HTR-8/SVneo (cell line): ENCODE measurements at places on chromosomes 5 and 9.
A peak's percentile ranks its signal among the peaks of the same experiment; 100 is the strongest.

GRCh38 chr5:147547730-147548129 lies 37.9 kb upstream of the DPYSL3 start:
- no peak for DNase-seq

GRCh38 chr5:74296685-74297408 lies 343.7 kb downstream of the ENC1 start:
- DNase-seq: no peak

DNA sequence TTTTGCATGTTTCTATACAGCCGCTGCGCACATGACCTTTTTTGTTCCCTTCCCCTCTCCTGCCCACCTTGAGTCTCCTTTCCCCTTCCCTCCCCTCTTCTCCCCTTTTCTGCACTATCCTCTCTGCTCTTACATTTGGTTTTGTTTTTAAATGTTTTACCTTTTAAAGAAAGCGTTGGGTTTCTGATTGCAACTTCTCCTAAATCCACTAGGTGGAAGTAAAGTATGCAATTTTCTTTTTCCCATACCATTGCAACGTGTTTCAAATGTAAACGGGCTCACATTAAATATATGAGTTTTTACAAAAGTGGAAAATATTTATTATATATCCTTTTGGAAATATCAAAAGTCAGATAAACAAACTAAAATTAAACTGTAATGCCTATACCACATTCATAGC lies 500.9 kb downstream of the DIRAS2 start:
- DNase-seq: peak; percentile 7

GRCh38 chr9:121484651-121485446 lies 14.8 kb downstream of the GGTA1 start:
- no peak for DNase-seq

- no peak for DNase-seq
These were observed 39.0 kb downstream of the TMEM232 start for GRCh38 chr5:110687485-110687884.

DNA sequence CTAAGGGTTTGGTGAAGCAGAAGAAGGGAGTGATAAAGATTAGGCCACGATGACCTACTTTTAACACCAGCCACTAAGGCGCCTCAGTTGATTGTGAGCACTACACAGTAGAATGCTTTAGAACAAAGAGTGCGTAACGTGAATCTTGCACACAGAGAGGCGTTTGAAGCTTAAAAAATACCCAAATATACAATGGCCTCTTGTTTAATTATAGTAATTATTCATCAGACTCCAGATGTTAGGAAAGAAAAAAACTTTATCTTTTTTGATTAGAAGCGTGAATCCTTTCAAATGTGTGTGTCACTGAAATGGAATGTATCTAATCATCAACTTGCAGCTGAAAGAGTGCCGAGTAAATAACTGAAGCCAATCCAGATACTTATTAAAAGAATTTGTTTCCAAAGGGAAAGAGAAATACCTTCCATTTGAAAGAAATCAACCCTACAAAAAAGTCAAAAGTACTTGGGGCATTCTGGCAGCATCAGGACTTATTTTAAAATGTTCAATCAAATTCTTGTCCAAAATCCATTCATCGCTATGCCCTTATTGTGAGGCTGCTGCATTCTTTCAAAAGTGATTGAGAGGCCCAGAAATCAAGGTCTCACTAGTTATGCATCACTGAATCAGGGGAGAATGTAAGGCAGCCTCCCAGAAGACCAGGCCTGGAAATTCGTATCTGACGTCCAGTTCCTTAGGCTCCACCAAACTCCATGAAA lies 337.5 kb downstream of the ZNF608 start:
- DNase-seq: no peak

- no peak for DNase-seq
These were observed 772 bp upstream of the TARS1 start for GRCh38 chr5:33439905-33440481.

DNA sequence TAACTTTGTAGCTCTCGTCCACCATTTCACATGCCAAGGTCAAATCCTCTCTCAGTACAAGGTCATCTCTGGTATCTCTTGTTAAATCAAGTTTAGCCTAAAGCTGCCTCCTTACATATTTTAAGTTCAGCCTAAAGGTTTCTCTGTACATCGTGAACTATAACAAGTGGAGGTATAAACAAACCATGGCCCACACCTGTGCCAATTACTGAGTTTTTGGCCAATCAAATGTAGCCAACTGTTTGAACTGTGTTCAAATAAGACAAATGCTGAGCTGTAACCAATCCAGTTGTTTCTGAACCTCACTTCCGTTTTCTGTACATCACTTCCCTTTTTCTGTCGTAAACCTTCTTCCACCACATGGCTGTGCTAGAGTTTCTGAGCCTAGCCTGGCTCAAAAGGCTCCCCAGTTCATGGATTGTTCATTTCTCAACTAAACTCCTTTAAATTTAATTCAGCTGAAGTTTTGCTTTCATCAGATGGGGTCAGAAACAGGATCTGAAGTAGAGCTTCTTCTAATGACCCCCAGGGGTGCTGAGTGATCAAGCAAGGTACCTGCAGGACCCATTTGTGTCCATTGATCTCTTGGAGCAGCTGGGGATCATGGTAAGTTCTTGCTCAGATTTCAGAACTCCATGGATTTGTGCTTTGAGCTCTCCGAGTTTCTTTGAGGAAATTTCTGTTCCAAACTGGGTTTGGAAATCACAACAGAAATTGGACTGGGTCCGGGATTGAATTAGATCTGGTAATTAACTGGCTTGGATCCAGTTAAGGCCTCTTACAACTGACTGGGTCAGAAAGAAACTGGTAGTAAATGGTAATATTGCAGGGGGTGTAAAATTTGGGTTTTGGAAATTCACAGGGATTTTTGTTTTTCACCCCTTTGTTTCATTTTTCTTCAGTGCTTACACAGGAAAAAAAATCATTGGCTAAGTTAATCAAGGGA lies 11.0 kb upstream of the NANS start:
- DNase-seq: no peak

- DNase-seq: no peak
These were observed 137.3 kb downstream of the LHFPL2 start for GRCh38 chr5:78511121-78511906.
